ENCODE measurements at places on chromosomes 4 and X. TPM values are rescaled to one million over a fixed set of nuclear protein-coding genes. Genes with fewer than 3 reads are reported as not detected.

ZNF41 gene
- total RNA-seq = 7.0 TPM

PPA2 gene
- 116 TPM for total RNA-seq

FDCSP gene
- not detected for total RNA-seq

GIMD1 gene
- total RNA-seq = not detected

PPP1R2C gene
- not detected for total RNA-seq

CTPS2 gene
- total RNA-seq = 5.5 TPM

GYPB gene
- not detected for total RNA-seq

NKX6-1 gene
- 1.1 TPM for total RNA-seq

MID2 gene
- total RNA-seq = 12.1 TPM

SLC10A4 gene
- not detected for total RNA-seq

SYP gene
- 0.75 TPM for total RNA-seq

DDIT4L gene
- 0.23 TPM for total RNA-seq

RPS6KA6 gene
- not detected for total RNA-seq

DMP1 gene
- not detected for total RNA-seq

TKTL1 gene
- not detected for total RNA-seq

SHROOM3 gene
- total RNA-seq = 15.7 TPM

ETDA gene
- total RNA-seq = not detected

All from MCF 10A (cell line).